ENCODE measurements at places on chromosomes 7 and 10. TPM values are rescaled to one million over a fixed set of nuclear protein-coding genes. Genes with fewer than 3 reads are reported as not detected.
A peak's percentile ranks its signal among the peaks of the same experiment; 100 is the strongest.

GRCh38 chr7:13257661-13258060, 570.2 kb downstream of the ARL4A start:
- no peaks in the 10 kb centered on the region for H3K27me3 ChIP-seq
- H3K4me1 ChIP-seq, result no peaks in the 10 kb centered on the region
- H3K36me3 ChIP-seq, result no peaks in the 10 kb centered on the region
- H3K4me3 ChIP-seq, result no peak overlapping the region

DNA sequence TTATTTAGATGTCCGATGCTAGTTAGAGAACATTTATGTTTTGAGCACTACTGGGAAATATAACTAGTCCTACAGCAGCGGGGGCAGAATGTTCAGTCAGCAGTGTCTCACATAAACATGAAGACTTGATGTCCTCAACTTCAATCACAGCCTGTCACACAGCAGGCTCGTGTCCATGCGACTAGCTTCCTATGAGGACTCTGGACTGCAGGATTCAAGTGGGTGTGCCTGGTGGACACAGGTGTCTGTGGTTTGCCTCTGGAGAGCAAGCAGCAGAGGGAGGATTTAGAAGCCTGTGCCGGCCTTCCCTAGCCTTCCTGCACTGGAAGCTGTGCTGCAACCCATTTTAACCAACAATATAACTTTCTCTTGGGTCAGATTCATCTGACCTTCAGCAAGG, 30.0 kb upstream of the LANCL2 start:
- peaks cover 23% of the 10 kb centered on the region for H3K27me3 ChIP-seq
- H3K36me3 ChIP-seq, result no peaks in the 10 kb centered on the region
- DNase-seq, result no peak
- H3K4me3 ChIP-seq, result no peak overlapping the region
- H3K27ac ChIP-seq, result no peak overlapping the region

GRCh38 chr10:122258136-122259074, 12.7 kb upstream of the BTBD16 start:
- H3K36me3 ChIP-seq, result peaks cover 39% of the 10 kb centered on the region
- H3K4me3 ChIP-seq, result no peak overlapping the region
- no peaks in the 10 kb centered on the region for H3K27me3 ChIP-seq

DNA sequence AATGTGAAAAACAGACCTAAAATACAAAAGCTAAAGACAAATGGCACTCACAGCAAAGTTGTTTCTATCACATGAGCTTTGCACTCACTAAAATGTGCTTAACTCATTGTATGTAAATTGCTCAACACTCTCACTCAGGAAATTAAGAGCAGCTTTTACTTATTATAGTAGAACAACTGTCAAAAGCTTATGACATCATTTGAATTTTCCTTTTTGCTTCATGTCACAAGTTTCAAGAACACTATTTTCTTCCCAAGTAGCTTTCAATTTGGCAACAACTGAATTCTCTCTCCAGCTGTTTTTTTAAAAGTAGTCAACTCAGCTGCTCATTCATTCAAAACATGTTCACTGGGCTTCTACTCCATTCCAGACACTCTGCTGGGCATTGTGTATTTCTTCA, 46.9 kb downstream of the ATE1 start:
- H3K4me3 ChIP-seq, result no peak overlapping the region
- no peak overlapping the region for H3K27ac ChIP-seq
- peaks cover 21% of the 10 kb centered on the region for H3K36me3 ChIP-seq
- no peaks in the 10 kb centered on the region for H3K27me3 ChIP-seq
- no peak for DNase-seq
- no peaks in the 10 kb centered on the region for H3K4me1 ChIP-seq

DNA sequence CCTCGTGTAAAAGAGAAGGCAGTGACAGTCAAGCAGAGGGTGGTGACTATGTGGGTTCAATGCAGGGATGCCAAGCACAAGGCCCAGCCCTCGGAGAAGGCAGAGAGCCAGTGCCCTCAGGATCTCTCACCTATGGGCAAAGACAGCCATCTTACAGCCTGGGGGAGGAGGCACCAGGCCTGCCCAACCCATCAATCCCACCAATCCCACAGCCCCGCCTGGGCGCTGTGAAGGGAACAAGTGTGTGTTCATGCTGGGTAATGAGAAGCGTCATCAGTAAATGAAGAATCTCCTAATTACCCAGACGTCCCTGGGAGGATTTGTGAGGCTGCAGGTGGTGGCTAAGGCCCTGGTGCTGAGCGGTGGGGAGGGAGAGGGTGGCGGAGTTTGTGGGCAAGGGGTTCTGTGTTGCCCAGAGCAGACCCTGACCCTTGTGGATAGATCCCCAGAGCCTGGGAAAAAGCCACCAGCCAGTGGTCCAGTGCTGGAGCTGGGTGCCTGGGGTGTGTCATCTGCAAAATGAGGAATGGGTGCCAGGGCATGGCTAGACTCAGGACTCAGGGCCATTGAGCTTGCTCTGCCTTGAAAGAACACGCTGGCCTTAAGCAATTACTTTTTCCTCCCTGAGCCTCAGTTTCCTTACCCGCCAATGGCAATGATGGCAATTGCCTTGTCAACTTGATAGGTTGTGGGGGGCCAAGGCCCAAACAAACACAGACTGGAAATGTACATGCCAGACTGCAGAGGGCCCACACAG, 128.1 kb upstream of the UNC5B start:
- no peak overlapping the region for H3K27ac ChIP-seq
- no peaks in the 10 kb centered on the region for H3K4me1 ChIP-seq
- DNase-seq, result peak; percentile 80
- peaks cover 15% of the 10 kb centered on the region for H3K27me3 ChIP-seq
- no peaks in the 10 kb centered on the region for H3K36me3 ChIP-seq
- no peak overlapping the region for H3K4me3 ChIP-seq

- peak overlapping the region; percentile 87 for H3K27ac ChIP-seq
- peaks cover 48% of the 10 kb centered on the region for H3K4me1 ChIP-seq
- no peak overlapping the region for H3K4me3 ChIP-seq
- H3K27me3 ChIP-seq, result no peaks in the 10 kb centered on the region
- no peaks in the 10 kb centered on the region for H3K36me3 ChIP-seq
Measured at GRCh38 chr10:17787087-17787961, 21.8 kb upstream of the MRC1 start.

The CTAGE8 gene
- not detected for total RNA-seq

The CUBN gene
- total RNA-seq, result 1.7 TPM

The ZP3 gene
- total RNA-seq, result not detected

All from osteocyte (in vitro differentiated cells).